ENCODE measurements at places on chromosomes 6 and 20. TPM values are rescaled to one million over a fixed set of nuclear protein-coding genes. Genes with fewer than 3 reads are reported as not detected.
A peak's percentile ranks its signal among the peaks of the same experiment; 100 is the strongest.

GRCh38 chr6:99822741-99823512 lies 171.1 kb downstream of the MCHR2 start:
- no peak for DNase-seq
- H3K36me3 ChIP-seq: no peaks in the 10 kb centered on the region

Gene APCDD1L
- 0.16 TPM for polyA plus RNA-seq

- no peaks in the 10 kb centered on the region for H3K36me3 ChIP-seq
- no peak overlapping the region for H3K27ac ChIP-seq
- H3K27me3 ChIP-seq: peaks cover 7% of the 10 kb centered on the region
- H3K4me3 ChIP-seq: peak overlapping the region; percentile 14
Observed at GRCh38 chr6:137415127-137415833, 78.9 kb downstream of the OLIG3 start.

Gene CPXM1
- polyA plus RNA-seq: 19.7 TPM

GRCh38 chr20:25085756-25086495 lies 4.0 kb upstream of the VSX1 start:
- no peak for DNase-seq
- H3K27me3 ChIP-seq: peaks cover 57% of the 10 kb centered on the region
- H3K36me3 ChIP-seq: no peaks in the 10 kb centered on the region
- H3K4me1 ChIP-seq: no peaks in the 10 kb centered on the region
- no peak overlapping the region for H3K4me3 ChIP-seq
- H3K27ac ChIP-seq: no peak overlapping the region
